ENCODE measurements at places on chromosomes 5 and 9. TPM values are rescaled to one million over a fixed set of nuclear protein-coding genes. Genes with fewer than 3 reads are reported as not detected.

GRCh38 chr9:72203205-72203803, 54.1 kb downstream of the GDA start:
- H3K4me3 ChIP-seq, result no peak overlapping the region
- no peaks in the 10 kb centered on the region for H3K36me3 ChIP-seq
- no peak overlapping the region for H3K27ac ChIP-seq

DNA sequence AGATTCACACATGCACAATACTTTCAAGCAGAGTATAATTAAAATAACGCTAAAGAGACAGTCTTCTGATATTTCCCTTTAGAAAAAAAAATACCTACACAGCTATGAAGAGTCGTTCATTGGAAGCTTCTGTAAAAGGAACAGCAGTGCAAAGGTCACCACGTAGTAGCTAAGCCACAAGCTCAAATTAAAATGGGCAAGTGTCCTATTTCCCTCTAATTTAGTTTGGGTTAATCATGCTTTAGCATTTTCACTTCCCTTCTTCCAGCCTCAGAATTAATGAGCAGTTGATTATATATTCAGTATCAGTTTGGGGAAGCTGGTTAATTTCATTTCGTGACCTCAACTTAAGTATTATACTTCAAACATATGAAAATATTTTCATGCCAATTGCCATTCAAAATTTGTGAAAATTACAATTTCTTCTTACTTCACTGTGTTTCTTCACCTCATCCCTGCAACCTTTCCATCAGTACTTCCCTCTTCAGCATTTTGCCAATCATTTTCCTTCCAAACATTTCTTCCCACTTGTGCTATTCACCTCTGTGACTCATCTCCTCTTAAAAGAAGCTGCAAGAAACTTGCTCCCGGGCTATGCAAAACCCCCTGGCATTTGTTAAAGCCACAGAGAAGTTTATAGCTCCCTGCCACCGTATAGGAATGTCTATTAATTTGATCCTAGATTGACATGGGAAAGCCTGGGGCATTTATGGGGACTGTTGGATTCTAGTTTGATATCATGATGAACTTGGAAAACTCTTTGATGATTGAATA, 83.0 kb downstream of the DMRTA1 start:
- no peaks in the 10 kb centered on the region for H3K4me1 ChIP-seq
- H3K27me3 ChIP-seq, result no peaks in the 10 kb centered on the region
- no peaks in the 10 kb centered on the region for H3K36me3 ChIP-seq
- no peak overlapping the region for H3K27ac ChIP-seq
- no peak overlapping the region for H3K4me3 ChIP-seq

GRCh38 chr9:37441776-37442370, 19.4 kb downstream of the GRHPR start:
- no peaks in the 10 kb centered on the region for H3K4me1 ChIP-seq
- no peak for DNase-seq
- H3K27me3 ChIP-seq, result no peaks in the 10 kb centered on the region
- H3K36me3 ChIP-seq, result peaks cover 68% of the 10 kb centered on the region
- H3K4me3 ChIP-seq, result no peak overlapping the region
- no peak overlapping the region for H3K27ac ChIP-seq

The DMRTA1 gene
- total RNA-seq, result 0.78 TPM

Measured in tibial nerve (tissue), 4 donors.